ENCODE measurements at places on chromosomes 3 and 15.

DNA sequence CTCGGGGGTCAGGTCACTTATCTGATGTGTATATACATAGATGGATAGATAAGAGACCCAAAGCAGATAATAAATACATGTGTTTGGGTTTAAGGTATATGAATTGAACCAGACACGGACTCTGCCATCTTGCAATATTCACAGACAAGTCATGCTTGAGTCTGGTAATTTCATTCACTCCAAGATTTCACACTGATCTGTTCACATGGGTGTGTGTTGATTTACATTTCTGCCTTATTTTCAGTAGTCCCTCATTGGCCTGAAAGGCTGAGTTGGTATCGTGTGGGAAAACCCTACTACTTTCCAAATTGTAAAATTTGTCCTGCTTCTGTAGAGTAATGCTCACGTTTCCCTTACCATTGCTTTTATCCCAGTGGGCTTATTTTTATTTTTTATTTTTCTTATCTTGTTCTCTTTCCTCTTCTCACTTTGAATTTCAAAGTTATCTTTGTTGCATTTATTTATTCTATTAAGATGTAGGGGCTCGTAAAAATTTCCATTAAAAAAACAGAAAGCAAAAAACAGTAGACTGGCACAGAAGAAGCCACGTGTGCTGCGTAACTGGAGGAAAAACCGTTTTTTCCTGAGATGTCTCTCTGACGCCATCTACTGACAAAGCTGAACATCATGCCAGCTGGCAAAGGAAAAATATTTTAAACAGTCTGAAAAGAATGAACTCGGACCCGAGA, 10.8 kb upstream of the MFSD1 start:
- peak; percentile 86 for DNase-seq

DNA sequence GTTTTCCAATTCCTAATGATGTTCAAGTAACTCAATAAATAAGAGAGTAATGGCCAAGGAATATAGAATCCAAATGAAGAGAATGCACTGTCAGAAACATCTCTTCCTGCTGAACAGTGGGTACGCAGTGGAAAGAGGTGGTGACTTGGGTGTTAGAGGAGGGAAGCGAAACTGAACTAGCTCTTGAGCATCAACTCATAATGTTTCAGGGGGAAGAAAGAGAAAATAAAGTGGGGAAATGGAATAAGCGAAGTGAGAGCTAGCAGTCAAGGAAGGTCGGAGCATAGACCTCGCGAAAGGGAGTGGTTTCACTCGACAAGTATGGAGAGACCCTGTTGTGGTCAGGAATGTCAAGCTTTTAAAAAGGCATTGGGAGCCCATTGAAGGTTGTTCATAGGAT, 309.5 kb downstream of the GAP43 start:
- DNase-seq = no peak

GRCh38 chr15:93852761-93853160, 378.6 kb upstream of the MCTP2 start:
- DNase-seq = no peak

DNA sequence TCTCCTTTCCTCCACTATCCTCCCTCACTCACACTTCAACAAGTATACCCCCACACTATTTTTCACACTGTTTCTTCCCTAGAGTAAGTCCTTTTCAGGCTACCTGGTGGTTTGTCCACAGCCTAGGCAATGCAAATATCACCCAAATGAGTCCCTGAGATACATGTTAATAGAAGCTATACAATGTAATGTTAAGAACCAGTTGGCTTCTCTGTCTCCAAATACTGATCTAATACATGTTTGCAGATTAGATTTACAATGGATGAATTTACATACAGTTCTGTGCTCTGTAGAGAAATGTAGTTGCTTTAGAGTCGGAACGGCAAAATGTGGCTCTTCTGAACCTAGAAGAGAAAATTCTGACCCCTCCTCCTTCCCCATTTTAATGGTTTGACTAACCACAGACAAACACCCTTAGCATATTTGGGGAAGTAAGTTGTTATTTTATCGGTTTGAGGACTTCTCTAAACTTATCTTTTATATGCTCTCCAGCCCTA, 63.6 kb upstream of the MBNL1 start:
- no peak for DNase-seq

DNA sequence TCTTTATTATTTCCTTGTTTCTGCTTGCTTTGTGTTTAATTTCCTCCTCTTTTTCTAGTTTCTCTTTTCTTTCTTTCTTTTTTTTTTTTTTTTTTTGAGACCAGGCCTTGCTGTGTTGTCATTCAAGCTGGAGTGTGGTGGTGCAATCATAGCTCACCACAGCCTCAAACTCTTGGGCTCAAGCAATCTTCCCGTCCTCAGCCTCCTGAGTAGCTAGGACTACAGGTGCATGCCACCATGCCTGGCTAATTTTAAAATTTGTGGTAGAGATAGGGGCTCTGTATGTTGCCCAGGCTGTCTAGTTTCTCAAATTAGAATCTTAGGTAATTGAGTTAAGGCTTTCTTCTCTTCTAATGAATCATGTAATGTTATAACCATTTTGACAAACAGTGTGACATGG, 22.4 kb downstream of the SLMAP start:
- no peak for DNase-seq

DNA sequence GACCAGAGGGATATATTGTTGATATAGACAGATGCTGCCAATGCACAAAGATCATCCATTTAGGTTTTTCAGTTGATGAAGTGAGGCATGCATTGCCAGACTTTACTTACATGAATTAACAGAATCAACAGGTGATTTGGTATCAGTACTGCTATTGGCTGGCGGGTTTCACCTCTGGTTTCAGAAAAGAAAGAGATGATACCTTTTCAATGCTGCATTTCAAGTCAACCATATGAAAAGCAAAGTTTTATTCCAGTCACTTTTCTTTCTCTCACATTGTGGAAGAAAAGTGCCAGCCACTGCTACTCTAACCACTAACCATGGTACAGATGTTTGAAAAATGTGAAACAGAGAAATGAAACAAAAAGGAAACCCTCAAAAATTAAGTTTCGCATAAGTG, 289.1 kb downstream of the TIGIT start:
- no peak for DNase-seq

- peak; percentile 87 for DNase-seq
Observed at GRCh38 chr3:116155841-116156240, 289.4 kb downstream of the LSAMP start.

GRCh38 chr15:38228618-38229017, 24.0 kb upstream of the SPRED1 start:
- DNase-seq = no peak

GRCh38 chr3:42501681-42502428, 588 bp upstream of the VIPR1 start:
- DNase-seq = peak; percentile 47

DNA sequence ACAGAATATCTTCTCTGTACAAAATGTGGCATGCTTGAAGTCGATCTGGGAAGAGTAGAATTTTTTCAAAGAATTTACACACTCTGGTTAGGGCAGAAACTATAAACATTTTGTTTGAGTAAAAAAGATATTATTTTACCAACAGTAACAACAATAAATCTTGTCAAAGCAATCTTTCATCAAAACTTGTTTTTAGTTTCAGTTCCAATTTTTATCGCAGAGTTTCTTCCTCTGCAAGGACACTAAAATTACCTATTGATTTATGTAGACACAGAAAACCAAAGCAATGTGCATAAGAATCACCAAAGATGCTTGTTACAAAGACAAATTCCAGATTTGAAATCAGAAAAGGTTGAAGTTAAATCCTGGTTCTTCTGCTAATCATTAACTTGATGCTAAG, 61.9 kb downstream of the CGGBP1 start:
- no peak for DNase-seq

DNA sequence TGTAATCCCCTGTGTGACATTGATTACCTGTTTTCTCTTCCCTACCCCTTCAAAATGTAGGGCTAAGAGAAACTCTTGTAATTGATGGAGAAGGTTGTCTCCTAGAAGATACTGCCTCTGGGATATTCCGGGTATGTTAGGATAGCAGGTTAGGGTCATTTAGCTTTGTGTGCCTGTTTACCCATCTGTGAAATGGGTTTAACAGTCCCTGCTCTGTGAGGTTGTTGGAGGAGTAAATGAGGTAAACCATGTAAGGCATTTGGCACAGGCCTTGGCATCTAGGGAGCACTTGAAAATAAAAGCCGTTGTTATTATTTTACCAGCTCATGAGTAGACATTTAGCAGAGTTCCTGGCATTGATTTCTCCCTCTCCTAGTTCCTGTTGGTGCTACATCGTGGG, 16.4 kb downstream of the PTPRG start:
- no peak for DNase-seq

GRCh38 chr3:97901313-97902248, 70.7 kb downstream of the RIOX2 start:
- DNase-seq = no peak

- no peak for DNase-seq
Observed at GRCh38 chr3:38650248-38650951, 913 bp upstream of the SCN5A start.

GRCh38 chr3:50189274-50189673, 2.1 kb upstream of the GNAT1 start:
- peak; percentile 51 for DNase-seq

GRCh38 chr3:66198437-66199088, 22.2 kb upstream of the SLC25A26 start:
- DNase-seq = no peak

- no peak for DNase-seq
Observed at GRCh38 chr3:58743296-58743695, 76.7 kb upstream of the FAM3D start.

DNA sequence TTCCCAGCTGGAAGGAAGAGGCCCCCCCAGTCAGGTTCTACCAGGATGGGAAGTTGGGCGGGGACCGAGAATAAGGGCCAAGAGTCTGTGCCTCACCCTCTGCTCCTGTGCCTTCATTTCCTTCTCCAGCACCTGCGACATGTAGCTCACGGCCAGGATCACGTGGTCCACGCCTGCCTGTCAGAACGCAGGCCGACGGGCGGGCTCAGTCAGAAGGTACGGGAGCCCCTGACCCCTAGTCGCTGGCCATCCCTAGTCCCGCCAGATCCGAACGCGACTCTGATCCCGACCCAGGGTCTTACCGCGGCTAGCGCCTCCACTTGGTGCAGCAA, 489 bp downstream of the GMPPB start:
- no peak for DNase-seq

DNA sequence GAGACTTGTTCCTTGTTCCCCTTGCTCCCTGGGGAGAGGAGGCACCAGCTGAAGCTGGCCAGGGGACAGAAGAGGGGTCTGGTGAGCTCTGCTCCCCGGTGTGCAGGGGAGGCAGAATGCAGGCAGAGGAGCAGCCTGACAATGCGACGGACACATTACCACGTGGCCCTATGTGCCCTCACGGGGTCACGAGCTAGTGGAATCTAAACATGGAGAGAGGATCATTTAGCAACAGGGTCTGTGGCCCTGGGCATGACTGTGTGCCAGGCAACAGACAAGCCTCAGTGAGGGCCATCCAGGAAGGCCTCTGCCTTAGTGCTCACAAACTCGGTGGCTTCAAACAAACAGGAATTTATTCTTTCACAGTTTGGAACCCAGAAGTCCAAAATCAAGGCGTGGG, 8.5 kb upstream of the MUC4 start:
- no peak for DNase-seq

DNA sequence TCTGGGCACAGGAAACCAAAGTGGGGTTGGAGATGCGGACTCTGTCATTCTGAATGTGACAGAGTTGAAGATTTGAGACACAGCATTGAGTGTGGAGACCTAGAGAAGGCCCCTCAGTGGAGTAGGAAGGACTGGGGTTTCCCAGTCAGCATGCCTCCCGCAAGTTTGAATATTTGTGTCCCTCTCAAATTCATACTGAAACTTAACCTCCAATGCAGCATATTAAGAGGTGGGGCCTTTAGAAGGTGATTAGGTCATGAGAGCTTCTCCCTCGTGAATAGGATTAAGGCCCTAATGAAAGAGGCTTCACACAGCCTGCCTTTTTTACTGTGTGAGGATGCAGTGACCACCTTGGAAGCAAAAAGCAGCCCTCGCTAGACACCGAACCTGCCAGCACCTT, 8.0 kb downstream of the HDDC3 start:
- no peak for DNase-seq

DNA sequence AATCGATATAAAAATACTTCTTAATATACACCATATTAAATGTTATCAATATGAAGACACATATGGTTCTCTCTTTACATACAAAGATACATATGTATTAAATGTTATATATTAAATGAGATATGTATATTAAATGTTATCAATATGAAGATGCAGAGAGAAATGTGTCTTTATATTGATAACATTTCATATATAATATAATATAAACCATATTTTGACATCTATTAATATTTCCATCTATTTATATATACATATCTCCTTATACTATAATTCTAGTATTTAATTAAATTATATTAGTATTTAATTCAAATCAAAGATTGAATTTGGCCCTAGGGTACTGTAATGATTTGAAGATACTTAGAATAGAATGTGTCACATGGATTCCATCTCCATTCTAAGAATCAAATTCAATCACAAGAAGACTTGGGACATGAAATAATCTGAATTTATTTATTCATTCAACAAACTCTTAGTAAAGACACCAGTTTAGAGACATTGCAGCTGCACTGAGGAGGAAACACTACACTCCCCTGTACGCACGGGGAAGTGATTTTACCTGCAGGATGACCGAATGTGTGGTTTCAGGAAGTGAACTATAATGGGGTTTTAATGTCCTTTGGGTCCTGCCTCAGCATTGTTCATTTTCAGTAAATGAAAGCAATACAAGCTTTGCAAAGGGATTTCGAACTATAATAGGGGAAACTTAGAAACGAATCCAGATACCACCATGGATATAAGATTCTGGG, 365.1 kb downstream of the MECOM start:
- peak; percentile 30 for DNase-seq

- DNase-seq = no peak
Observed at GRCh38 chr3:47348411-47349154, 32.2 kb upstream of the PTPN23 start.

DNA sequence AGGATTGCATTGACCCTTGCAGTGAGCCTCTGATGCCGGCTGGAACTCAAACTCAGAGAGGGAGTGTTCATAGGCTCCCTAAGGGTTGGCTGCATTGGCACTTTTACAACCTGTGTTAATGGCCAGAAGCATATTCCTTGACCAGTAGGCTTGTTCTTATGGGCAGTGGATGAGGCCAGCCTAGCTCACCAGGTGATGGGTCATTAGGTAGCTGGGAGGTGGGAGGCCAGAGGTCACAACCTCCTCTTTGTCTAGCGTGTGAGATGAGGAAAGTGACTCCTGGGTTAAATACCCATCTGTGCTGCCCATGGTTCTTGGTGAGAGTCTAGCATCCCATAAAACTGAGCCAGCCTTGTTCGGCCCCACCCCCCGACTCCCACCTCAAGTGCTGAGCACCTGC, 275.7 kb upstream of the CTNNB1 start:
- no peak for DNase-seq
